ENCODE measurements at places on chromosomes 3 and 15.

GRCh38 chr3:43691120-43691995, 620 bp downstream of the ABHD5 start:
- H3K36me3 ChIP-seq = no peaks in the 10 kb centered on the region
- H3K4me3 ChIP-seq = peak overlapping the region; percentile 86
- H3K27ac ChIP-seq = peak overlapping the region; percentile 72

DNA sequence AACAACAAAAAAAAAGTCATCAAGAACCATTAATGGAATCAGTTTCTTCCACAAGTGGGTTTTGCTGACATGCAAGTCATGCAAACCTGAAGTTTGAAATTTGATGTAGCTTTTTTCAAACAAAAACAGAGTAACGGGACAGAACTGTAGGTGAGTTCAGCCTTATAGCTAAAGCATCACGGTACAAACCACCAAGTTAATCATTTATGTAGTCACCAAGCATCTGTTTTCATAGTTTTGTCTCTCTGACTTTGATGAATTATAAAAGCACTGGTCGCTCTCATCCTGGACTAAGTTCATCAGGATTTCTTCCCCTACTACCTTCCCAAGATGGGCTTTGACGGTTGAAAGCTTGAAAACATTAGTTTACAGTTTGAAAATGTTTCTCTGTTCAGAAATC, 117.0 kb upstream of the SAMMSON start:
- H3K27ac ChIP-seq = no peak overlapping the region
- no peak overlapping the region for H3K4me3 ChIP-seq
- H3K36me3 ChIP-seq = no peaks in the 10 kb centered on the region
- H3K27me3 ChIP-seq = no peaks in the 10 kb centered on the region

GRCh38 chr3:126676919-126677705, 22.2 kb upstream of the TXNRD3 start:
- H3K4me1 ChIP-seq = no peaks in the 10 kb centered on the region
- no peak overlapping the region for H3K4me3 ChIP-seq
- no peak overlapping the region for H3K27ac ChIP-seq
- peak; percentile 24 for DNase-seq

- DNase-seq = peak; percentile 61
- no peak overlapping the region for H3K27ac ChIP-seq
- peak overlapping the region; percentile 47 for H3K4me3 ChIP-seq
- H3K27me3 ChIP-seq = no peaks in the 10 kb centered on the region
These were observed 4.8 kb upstream of the BCL6 start for GRCh38 chr3:187750006-187750512.

DNA sequence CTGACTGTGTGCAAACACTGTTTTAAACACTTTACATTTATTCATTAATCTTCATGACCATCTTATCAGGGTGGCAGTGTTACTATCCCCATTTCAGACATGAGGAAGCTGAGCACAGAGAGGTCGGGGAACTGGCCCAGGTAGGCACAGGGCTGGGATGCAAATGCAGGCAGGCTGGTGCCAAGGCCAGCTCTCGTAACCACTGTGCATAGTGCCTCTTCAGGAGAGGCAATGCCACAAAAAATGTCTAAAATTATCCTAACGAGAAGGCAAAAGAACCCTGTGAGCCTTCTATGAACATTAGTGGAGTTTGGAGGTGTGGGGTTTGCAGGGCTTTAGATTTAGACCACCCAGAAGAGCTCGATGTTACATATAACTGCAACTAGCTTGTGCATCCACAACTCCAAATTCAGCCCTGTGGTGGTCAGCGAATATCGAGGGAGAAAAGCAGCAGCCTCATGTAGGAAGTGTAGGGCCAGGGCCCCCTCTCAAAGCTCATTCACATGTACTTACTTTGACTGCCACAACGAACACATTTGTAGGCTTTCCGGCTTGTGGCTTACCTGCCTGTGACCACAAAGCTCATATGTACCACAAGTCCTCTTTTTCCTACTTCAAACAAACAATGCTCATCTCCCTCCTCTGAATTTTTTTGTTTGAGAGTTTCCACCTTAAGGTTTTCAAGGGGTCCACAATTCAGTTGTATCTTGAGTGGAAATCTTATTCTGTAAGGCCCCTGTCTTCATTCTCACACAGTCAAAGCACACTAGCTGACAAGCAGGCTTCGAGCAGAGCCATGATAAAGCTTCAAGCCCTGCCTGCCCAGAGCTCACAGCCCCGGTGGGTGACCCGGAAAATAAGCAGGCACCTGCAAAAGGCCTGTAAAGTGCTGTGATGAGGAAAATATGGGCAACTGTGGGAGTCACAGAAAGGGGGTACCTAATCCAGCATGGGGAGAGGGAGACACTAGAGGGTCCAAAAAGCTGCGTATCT, 722.9 kb upstream of the CFAP20DC start:
- H3K4me1 ChIP-seq = no peaks in the 10 kb centered on the region
- H3K36me3 ChIP-seq = no peaks in the 10 kb centered on the region
- no peak overlapping the region for H3K27ac ChIP-seq
- no peak for DNase-seq
- H3K4me3 ChIP-seq = no peak overlapping the region

GRCh38 chr15:43293432-43293831, 26.7 kb upstream of the TGM5 start:
- no peak overlapping the region for H3K4me3 ChIP-seq
- DNase-seq = no peak
- no peaks in the 10 kb centered on the region for H3K36me3 ChIP-seq
- peaks cover 22% of the 10 kb centered on the region for H3K27me3 ChIP-seq
- H3K4me1 ChIP-seq = no peaks in the 10 kb centered on the region

DNA sequence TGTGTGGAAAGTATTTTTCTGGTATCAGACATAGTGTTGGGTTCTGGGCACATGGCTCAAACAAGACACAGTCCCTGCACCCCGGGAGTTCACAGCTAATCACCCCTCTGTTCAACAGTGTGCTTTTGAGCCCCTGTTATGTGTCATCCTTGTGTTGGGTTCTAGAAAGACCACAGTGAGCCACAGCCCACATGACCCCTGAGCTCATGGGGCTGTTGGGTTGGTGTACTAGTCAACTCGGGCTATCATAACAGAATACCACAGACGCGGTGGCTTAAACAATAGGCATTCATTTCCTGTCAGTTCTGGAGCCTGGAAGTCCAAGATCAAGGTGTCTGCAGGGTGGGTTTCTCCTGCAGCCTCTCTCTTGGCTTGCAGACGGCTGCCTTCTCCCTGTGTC, 100.0 kb downstream of the DNAJB8 start:
- H3K27ac ChIP-seq = no peak overlapping the region
- no peaks in the 10 kb centered on the region for H3K36me3 ChIP-seq
- peak; percentile 17 for DNase-seq
- no peaks in the 10 kb centered on the region for H3K4me1 ChIP-seq
- no peaks in the 10 kb centered on the region for H3K27me3 ChIP-seq

GRCh38 chr3:50588759-50589433, 19.6 kb downstream of the HEMK1 start:
- no peak overlapping the region for H3K4me3 ChIP-seq
- no peaks in the 10 kb centered on the region for H3K36me3 ChIP-seq
- H3K27me3 ChIP-seq = no peaks in the 10 kb centered on the region
- H3K27ac ChIP-seq = no peak overlapping the region
- no peaks in the 10 kb centered on the region for H3K4me1 ChIP-seq

DNA sequence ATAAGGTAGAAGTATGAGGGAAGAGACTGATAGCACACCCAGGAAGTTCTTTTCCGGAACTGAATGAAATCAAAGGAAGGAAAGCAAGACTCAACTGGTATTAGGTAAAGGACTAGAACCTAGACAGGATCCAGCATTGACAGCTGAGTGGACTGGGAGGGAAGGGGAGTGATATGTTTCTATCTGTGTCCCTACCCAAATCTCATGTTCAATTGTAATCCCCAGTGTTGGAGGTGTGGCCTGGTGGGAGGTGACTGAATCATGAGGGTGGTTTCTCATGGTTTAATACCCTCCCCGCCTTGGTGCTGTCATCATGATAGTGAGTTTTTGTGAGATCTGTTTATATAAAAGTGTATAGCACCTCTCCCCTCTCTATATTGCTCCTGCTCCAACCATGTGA, 415.9 kb upstream of the KCNMB2 start:
- H3K36me3 ChIP-seq = no peaks in the 10 kb centered on the region
- no peak overlapping the region for H3K4me3 ChIP-seq

DNA sequence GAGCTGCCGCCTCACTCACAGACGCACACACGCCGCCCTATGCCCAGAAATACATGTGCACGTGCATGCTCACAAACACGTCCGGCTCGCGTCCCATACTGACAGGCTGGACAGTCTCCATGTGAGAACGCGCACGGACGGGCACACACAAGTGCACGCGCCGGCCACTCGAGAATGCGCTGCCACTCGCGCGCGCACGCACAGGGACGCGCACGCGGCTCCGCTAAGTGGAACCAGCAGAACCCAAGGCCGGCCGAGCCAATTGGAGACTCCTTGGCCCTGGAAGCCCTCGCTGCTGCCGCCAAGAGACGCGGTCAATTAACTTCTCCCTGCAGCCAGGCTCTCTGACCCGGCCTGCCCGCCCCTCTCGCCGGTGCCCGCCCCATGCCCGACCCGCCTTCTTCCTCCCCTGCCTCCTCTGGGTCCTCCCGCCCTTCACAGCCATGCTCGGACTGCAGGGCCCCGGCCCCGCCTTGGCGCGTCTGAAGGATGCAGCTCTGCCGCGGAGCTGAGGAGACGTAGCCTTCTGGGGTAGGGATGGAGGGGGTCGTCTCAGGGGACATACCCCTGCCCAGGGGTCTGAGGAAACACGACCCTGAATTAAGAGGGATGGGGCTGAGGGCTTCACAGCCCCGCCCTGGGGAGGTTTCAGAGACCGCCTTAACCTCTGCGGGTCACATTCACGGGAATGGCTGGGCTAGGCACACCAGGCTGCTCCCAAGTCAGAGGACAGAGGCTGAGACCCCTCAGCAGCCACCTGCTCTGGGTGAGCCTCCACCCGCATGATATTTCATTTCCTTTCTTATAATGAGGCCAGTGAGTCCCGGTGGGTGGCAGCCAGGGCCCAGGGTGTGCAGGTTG, 15.0 kb downstream of the PTH1R start:
- peaks cover 8% of the 10 kb centered on the region for H3K27me3 ChIP-seq
- peak overlapping the region; percentile 25 for H3K4me3 ChIP-seq
- peak; percentile 60 for DNase-seq
- H3K36me3 ChIP-seq = no peaks in the 10 kb centered on the region

DNA sequence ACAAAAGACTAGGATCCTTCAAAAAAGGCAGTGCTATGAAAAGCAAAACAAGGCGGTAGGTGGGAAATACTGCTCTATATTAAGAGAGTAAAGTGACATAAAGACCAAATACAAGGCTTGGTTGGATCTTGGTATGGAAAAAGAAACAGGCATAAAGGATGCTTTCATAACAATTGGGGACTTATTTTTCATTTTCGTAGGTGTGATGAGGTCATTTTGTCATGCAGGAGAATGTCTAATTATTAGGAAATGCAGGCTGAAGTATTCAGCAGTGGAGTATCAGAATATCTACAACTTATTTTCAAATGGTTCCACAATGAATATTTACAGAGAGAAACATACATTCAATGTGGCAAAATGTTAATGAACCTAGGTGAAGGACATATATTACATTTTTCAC, 9.0 kb downstream of the XPC start:
- no peaks in the 10 kb centered on the region for H3K27me3 ChIP-seq
- H3K4me3 ChIP-seq = no peak overlapping the region
- no peak for DNase-seq
- peaks cover 30% of the 10 kb centered on the region for H3K36me3 ChIP-seq
- H3K4me1 ChIP-seq = peaks cover 2% of the 10 kb centered on the region
- H3K27ac ChIP-seq = peak overlapping the region; percentile 48

DNA sequence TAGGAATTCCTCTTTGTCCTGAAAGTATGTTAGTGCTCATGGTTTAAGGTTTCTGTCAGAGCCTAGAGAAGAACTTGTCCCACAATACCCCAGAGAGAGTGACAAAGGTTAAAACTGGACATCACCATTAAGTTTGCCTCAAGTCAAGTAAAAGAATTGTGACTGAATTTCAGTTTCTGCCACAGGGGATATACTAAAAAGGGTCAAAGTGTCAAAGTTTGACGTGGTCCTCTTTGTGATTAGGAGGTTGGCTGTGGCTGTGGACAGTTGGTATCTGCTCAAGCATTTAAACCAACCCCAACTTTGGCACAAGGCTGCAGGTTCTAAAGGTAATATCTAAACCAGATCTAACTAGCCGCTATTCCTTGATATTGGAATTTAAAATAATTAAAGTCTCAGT, 26.1 kb downstream of the FMN1 start:
- no peak overlapping the region for H3K27ac ChIP-seq
- DNase-seq = no peak
- peaks cover 2% of the 10 kb centered on the region for H3K27me3 ChIP-seq
- H3K36me3 ChIP-seq = no peaks in the 10 kb centered on the region
- no peaks in the 10 kb centered on the region for H3K4me1 ChIP-seq

- H3K4me3 ChIP-seq = no peak overlapping the region
- H3K36me3 ChIP-seq = no peaks in the 10 kb centered on the region
- no peak for DNase-seq
- H3K27ac ChIP-seq = no peak overlapping the region
- no peaks in the 10 kb centered on the region for H3K4me1 ChIP-seq
These were observed 27.1 kb downstream of the ITPR1 start for GRCh38 chr3:4520033-4520816.

DNA sequence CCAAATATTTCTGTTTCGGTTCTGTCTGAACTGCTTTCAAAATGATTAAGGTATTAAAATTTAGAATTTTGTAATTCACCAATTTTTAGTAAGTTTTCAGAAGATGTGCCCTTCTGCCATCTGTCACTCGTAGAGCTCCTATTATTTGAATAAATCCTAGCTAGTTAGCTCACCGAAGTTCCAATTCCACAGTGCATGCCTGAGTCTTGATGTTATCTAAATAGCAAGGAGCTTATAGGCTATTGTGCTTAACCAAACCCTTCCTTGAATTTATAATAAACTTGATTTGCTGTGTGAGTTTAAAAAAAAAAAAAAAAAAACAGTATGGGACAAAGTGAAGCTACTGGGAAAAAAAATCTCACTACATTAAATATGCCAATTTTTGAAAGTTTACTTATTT, 18.7 kb downstream of the ATP13A3 start:
- no peak overlapping the region for H3K4me3 ChIP-seq
- H3K4me1 ChIP-seq = no peaks in the 10 kb centered on the region
- H3K27me3 ChIP-seq = no peaks in the 10 kb centered on the region
- DNase-seq = peak; percentile 73

DNA sequence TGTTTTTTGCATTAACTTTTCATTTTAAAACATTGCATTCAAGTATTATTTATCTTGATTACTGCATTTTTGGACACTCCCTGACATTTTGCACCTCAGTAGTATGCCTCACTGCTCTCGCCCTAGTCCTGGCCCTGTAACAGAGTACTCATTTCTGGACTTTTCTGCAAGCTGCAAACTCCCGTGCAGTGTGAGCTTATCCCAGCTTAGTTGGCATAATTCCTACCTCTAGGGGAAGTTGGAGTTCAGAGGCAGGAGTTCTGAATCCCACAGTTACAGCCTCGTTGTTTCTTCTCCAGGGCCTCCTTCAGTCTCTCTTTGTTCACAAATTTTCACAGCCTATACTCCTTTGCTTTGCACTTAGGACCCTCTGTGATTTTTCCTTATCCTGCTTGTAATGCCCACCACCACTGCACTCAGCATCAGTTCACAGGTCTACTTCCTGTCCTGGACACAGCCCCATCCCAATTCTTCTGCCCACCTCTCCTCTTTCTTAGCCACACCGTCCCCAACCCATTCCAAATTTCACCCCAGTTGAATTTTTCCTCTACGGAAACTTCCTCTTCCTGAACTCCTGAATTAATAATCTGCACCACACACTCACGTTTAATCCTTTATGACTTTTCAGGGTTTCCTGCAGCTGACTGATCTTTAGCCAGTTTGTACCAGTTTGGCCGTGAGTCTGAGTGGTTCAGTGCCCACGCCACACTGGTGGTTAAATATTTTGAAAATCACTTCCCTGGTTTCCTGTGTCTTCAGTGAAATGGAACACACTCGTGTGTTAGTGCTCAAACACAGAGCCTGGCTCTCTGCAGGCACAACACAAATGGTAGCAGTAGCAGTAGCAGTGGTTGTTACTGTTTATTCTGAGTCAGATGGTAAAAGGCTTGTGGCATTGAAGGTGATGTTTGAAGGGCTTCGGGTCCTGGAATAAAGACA, 6.3 kb upstream of the CTSH start:
- DNase-seq = peak; percentile 55
- no peak overlapping the region for H3K4me3 ChIP-seq
- peaks cover 2% of the 10 kb centered on the region for H3K27me3 ChIP-seq
- no peaks in the 10 kb centered on the region for H3K36me3 ChIP-seq
